ENCODE measurements at places on chromosomes 6 and 20. TPM values are rescaled to one million over a fixed set of nuclear protein-coding genes. Genes with fewer than 3 reads are reported as not detected.

- no peak for DNase-seq
These were observed 7.9 kb downstream of the SDC4 start for GRCh38 chr20:45340236-45340847.

HNF4A gene
- not detected for polyA plus RNA-seq

ARMH2 gene
- polyA plus RNA-seq: not detected

GRCh38 chr20:4009309-4009708 is 6.0 kb downstream of the RNF24 start:
- DNase-seq: no peak

DNA sequence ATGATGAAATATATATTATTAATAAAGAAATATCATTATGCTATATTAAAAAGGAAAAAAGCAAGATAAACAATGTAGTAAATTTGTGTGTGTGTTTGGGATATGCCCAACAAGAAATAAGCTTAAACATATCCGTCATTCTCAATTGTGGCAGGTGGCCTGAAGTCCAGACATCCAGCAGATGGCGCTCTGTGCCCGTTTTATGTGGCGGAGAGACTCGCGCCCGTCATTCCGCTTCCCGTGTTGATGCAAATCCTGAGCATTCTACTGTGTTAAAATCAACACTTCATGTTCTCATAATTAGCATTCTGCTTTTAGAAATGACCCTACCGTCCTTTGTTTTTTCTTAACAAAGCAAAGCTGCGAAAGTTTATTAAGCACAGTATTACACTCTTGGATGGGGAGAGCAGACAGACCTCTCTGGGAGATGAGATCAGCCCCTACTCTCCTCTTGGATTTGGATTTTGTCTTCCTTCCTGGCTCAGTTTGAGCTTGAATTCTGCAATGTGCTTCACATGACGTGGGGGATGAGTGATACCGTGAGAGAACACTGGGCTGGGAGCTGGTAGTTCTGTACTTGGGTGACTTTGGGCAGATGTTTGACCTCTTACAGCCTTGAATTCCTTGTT is 125.8 kb downstream of the MCHR2 start:
- peak; percentile 50 for DNase-seq

- no peak for DNase-seq
These were observed 42.8 kb upstream of the FAM135A start for GRCh38 chr6:70370496-70370895.

- no peak for DNase-seq
These were observed 42.5 kb upstream of the ARMC2 start for GRCh38 chr6:108805611-108806167.

DNA sequence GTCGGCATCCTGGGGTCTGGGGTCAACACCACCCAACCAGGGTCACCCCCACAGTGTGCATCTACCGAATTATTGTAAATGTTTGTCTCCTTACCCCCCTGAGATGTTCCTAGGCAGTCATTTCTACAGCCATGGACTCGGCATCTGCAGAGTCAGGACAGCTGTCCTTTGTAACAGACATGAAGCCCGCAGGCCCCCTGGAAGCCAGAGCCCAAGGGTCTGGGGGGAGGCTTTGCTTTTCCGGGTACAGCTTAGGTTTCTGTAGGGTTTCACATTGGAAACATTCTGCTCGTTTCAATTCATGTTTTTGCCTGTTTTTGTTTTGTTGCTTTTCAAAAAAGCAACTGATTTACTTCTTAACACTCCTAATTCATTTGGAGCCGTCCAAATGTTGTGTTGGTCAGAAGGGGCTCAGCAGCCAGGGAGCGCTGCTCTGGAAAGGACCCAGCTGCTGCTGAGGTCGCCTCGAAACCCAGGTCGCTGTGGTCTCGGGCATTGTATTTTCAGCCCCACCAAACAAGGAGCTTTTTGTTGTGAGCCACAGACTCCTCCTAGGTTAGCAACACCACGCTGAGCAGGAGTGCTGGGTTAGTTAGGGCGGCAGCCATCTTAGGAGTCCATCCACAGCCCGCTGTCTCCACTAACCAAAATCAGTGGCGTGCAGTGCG is 160.4 kb downstream of the TMEM242 start:
- no peak for DNase-seq

RALGAPA2 gene
- polyA plus RNA-seq: 1.5 TPM

DNA sequence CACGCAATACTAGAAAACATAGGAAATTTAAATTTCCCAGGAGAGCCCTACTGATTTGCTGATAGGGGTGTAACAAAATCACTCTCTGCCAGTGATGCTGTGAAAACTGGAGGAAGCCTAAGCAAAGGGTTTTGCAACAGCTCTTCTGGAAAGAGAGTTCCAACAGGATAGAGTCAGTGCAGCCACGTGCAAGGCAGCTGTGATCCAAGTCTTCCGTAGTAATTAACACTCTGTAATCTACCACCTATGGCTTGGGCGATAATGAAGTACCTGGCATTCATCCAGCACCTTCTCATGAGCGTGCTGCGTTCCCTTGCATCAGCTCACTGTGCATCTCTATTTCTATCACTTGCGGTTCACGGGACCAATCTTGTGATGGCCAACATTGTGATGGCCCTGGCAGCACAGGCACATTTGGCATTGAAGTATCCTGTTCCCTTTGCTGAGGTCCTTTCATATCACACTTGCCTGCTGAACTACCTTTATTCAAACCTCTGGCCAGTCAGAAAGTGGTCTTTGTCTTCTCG is 48.2 kb downstream of the IRF4 start:
- DNase-seq: no peak

DNA sequence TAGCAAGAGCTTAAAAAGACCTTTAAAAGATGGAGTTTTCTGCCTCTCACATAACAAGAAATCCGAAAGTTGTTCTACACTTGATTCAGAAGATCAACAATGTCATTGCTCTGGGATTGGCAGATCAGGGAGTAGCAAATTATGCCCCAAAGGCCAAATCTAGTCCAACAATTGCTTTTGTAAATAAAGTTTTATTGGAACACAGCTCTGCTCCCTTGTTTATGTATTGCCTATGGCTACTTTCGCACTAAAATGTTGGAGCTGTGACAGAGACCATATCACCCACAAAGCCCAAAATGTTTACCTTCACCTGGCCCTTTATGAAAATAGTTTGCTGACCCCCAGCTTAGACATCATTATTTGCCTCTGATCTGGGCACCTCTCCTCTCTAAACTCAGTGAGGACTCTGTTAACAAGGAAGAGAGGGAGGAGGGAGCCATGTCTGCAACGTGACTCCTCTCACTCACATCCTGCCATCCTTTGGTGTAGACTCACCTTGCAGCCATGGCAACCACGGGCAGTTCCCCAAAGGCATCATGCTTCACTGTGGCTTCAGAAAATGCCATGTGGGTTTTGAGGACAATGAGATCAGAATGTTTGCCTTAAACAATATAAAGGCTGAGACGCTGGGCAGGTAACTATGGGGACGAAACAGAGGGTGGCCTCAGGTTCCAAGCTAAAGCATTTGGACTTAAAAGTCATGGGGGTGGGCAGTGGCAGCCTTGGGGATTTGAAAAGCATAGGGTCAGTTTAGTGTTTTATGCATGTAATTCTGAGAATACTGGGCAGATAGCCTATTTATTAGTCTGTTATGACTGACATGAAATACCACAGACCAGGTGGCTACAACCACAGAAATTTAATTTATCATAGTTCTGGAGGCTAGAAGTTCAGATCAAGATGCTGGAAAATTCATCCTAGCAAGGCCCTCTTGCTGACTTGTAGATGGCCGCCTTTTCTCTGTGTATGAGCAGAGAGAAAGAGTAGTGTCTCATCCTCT is 149.7 kb upstream of the TNFAIP3 start:
- no peak for DNase-seq

GRCh38 chr20:48482790-48483189 is 345.0 kb downstream of the PREX1 start:
- no peak for DNase-seq

- DNase-seq: no peak
These were observed 15.8 kb upstream of the THBS2 start for GRCh38 chr6:169269180-169270076.

SCUBE3 gene
- polyA plus RNA-seq: 2.0 TPM

- no peak for DNase-seq
These were observed 77.6 kb downstream of the WASF1 start for GRCh38 chr6:110101885-110102284.

GRCh38 chr6:74568861-74569260 is 637.0 kb downstream of the COL12A1 start:
- DNase-seq: no peak

DNA sequence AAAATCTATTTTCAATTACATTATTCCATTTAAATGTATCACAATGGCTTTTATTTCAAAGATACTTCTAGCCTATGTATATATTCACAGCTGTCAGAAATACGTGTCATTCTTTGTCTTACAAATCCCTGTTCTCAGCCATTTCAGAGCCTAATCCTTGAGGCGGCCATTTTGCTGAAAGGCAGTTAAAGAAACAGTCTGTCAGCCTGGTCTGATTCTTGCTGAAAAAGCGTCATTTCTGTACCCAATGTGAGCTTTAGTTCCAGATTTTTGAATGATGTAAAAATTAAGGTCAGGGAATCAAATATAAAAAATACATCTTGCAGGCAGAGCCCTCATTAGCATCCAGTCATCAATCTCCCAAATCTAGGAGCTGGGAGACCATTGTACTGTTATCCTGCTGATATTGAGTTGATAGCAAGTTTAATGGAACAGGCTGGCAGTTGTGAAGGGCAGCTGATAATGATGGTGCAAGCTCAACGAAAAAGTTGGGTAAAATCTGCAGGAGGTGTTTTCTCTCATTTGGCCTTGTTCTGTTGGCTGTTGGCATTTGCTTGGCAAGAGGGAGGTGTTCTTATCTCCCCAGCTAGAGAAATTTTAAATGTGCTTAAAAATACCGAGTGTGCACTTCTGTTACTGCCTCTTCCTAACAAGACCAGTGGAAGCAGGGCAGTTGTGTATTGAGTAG is 314.8 kb downstream of the SOX4 start:
- no peak for DNase-seq

- no peak for DNase-seq
These were observed 5.4 kb upstream of the ZNFX1 start for GRCh38 chr20:49283176-49283702.

GRCh38 chr6:29749308-29749662 is 26.1 kb downstream of the HLA-F start:
- peak; percentile 10 for DNase-seq

GRCh38 chr6:132365281-132365907 is 35.9 kb downstream of the MOXD1 start:
- no peak for DNase-seq

DNA sequence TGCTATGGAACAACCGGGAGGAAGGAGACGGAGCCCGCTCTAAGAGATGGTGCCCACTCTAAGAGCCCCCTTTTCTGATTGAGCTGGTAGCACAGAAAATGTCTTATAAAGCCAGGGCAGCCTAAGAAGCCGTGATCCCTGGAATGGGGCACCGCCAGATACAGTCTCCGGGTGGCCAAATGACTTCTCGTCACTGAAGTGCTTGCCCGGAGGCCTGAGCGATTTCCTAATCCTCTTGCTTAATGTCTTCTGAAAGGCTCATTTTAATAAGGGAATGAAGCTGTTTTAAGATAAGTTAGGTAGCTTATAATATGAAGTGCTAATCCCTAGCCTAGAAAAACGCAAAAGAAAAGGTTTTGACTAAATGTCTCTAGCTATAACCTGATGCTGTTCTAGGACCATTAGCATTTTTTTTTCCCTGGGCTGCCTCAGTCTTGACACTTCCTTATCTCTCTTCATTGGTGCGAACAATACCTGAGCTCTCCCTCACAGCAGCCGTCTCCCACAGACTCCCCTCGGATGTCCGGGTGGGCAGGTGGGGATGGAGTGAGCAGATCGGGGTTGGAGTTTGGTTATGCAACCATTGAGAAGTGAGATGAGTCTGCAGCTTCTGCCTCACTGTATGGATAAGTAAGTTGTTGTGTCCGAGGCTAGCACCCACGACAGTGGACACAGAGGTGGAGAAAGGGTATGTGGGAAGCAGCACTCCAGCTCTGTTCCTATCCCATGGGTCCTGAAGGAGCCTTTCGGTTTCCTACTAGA is 559.4 kb upstream of the AGPAT4 start:
- DNase-seq: no peak

RTEL1 gene
- 9.9 TPM for polyA plus RNA-seq

DNA sequence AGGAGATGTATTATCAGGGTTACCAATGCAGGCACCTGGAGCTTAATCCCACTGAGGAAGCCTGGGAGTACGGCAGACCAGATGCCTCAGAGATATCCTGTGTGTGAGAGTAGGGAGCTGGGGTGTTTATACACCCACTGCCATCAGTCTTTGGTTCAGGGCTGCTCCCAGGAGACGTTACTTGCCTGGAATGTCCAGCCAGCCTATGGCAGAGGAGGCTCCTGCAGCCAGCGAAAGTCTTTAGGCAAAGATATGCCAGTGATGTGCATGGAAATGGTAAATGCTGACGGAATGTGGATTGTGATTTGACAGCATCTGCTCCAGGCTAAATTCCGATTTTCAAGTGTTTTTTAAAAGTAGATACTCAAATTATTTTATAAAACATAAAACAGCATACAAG is 282.0 kb downstream of the BTBD3 start:
- no peak for DNase-seq

DNA sequence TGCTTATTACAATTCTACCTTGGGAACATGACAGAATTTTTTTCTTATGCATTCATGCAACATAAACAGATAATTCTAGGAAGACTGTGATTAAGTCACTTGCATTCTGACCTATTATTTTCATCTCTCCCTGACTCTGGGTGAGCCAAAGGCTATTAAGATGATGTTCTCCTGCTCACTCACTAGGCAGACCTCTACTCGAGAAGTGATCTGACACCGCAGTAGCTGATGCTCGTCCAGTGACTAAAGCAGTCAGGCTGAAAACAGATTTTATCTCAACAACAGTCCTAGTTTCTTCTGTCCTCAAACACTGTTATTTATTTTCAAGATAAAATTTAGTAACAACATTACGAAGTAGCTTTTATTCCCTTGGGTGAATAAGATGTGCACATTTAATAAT is 17.3 kb downstream of the NAA20 start:
- DNase-seq: peak; percentile 41

SSTR4 gene
- not detected for polyA plus RNA-seq

- no peak for DNase-seq
These were observed 30.4 kb downstream of the IBTK start for GRCh38 chr6:82217018-82217586.

DNA sequence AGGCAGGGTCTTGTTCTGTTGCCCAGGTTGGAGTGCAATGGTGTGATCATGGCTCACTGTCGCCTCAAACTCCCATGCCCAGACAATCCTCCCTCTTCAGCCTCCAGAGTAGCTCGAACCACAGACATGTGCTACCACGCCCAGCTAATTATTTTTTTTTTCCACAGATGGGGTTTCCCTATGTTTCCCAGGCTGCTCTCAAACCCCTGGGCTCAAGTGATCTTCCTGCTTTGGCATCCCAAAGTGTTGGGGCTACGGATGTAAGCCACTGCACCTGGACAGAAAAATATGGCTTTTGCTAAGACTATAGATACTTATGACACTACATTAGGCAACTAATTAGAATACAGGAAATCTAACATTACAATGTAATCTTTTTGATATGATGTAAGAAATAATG is 17.9 kb downstream of the RNF24 start:
- DNase-seq: no peak

- no peak for DNase-seq
These were observed 524.0 kb downstream of the UTRN start for GRCh38 chr6:144809120-144809519.

MICAL1 gene
- 45.6 TPM for polyA plus RNA-seq

KCNQ5 gene
- 3.2 TPM for polyA plus RNA-seq

GRCh38 chr6:15320693-15321092 is 74.8 kb downstream of the JARID2 start:
- DNase-seq: no peak
